ENCODE measurements at places on chromosomes 5 and 9. TPM values are rescaled to one million over a fixed set of nuclear protein-coding genes. Genes with fewer than 3 reads are reported as not detected.

HTR1A gene
- not detected for total RNA-seq

TAF11L10 gene
- not detected for total RNA-seq

CCNO gene
- 0.33 TPM for total RNA-seq

KLF4 gene
- total RNA-seq: 1.2 TPM

HMCN2 gene
- under 0.01 TPM for total RNA-seq

TMEM267 gene
- total RNA-seq: 12.9 TPM

NME5 gene
- total RNA-seq: 1.4 TPM

LECT2 gene
- not detected for total RNA-seq

PDLIM4 gene
- 56.8 TPM for total RNA-seq

SLC45A2 gene
- total RNA-seq: 0.10 TPM

IL33 gene
- 12.7 TPM for total RNA-seq

GNPDA1 gene
- 66.1 TPM for total RNA-seq

EQTN gene
- not detected for total RNA-seq

All from vein endothelial cell (primary cell).